CD4-positive, alpha-beta T cell treated with Interleukin-17A for 1 hour (primary cell): ENCODE measurements at places on chromosomes 6 and 20.

DNA sequence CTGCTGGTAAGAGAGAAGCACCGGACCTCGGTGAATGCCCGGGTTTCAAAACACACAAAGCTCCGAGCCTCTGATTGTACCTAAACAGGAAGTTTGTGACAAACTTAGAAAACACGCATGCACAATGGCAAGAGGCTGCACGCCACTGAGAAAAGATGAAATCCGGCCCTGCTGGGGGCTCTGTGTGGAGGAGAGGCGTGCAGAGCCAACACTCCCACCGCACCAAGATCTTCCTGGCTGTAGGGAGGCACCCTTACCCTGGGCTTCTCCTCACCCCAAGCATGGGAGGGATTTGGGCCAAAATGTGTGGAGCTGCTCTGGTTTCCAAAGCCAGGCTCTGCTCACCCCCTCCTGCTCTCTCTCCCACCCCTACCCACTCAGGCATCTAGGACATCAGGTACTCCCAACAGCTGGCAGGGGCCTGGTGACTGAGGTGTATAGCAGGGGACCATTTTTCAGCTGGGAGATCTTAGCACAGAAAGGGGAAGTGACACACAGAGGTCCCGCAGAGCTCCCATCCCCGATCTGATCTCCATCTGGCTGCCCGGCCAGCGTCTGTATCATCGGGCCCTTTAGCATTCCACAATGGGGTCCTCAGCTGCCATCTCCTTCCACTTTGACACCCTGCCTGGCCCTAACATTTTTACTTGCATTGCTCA, 84.2 kb downstream of the TRERF1 start:
- peak; percentile 43 for DNase-seq

DNA sequence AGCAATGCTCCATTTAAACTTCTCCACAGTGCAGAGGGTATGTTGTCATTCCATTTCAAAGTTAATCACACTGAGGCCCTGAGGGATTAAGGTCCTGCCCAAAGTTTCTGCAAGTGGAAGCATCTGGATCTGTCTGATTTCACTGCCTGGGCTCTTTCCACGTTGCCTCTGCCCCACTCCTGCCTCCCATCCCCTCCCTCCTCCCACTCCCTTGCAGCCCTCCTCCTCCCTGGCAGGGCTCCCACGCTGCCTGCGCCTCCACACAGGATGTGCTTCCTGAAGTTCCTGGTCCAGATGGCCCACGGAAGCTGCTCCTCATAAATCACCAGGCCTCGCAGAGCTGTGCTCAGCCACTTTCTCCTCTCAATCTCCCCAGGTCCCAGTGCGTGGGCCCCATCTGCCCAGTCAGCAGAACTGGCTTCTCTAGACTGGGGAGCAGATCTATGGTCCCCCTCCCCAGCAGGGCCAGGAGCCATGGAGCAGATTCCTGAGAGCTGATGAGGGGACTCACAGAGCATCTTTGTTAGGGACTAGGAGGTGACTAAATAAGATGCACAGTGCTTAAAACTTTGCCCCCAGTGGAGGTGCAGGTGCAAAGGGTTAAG, 65.4 kb upstream of the MAFB start:
- no peak for DNase-seq

- DNase-seq: no peak
Observed at GRCh38 chr6:101992286-101992685, 598.8 kb downstream of the GRIK2 start.

DNA sequence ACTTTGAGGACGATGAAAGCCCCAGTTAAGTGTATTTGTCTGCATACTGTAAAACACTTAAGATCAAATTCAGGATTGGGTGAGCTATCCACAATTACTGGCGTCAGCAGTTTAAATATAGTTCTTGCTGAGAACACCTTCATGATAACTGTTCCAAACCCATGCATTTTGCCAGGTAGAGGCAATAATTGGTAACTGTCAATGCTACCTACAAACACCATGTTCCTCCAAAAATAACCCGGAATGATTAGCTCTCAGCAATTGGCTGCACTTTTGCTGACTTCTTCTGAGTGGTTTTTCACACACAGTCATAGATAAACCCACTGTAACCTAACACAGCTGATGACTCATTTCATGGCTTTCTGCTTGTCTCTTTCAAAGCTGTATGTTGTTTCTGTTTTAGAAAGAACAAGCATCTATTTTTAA, 1358.6 kb upstream of the GJE1 start:
- DNase-seq: no peak

GRCh38 chr20:17808357-17808756, 108.6 kb downstream of the BANF2 start:
- DNase-seq: no peak

- DNase-seq: no peak
Observed at GRCh38 chr20:44326391-44327159, 10.3 kb upstream of the R3HDML start.
